ENCODE measurements at places on chromosomes 11 and 22. TPM values are rescaled to one million over a fixed set of nuclear protein-coding genes. Genes with fewer than 3 reads are reported as not detected.

DNA sequence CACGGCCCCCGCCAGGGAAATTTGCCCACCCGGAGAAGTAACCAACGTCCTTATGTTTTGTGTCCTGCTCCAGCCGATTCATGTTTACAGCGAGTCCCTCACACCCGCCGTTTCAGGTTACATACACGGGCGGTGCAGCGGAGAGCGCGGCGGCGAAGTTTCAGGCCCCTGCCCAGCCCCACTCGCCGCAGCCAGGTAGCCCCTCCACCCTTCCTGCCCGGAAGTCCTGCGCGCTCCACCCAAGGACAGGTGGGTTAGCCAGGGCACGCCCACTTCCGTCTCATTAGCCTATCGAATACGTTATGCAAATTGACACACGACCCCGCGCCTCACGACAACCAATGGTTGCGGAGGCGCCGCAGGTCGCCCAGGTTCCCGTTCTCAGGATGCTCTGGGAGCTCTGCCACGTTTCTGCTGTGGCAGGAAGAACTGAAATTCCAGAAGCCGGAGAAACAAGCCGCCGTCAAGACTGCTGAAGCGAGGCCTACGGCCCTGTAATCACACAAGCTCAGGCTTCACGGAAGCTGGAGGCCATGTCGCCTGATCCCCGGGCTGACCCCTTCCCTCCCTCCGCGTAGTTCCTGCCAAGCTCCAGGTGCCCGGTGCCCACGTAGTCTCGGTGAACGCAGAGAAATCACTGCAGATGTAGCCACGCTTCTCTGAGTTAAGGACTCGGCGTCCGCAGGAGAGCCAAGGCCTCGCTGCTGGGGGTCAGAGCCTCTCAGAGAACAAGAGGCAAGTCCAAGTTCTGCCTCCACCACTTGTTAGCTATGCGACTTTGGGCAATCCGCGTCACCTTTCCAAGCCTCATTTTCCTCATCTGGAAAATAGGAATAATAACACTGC is 22.4 kb upstream of the MYH9 start:
- no peak for DNase-seq

- no peak for DNase-seq
These were observed 164.5 kb downstream of the JRKL start for GRCh38 chr11:96554236-96554820.

DNA sequence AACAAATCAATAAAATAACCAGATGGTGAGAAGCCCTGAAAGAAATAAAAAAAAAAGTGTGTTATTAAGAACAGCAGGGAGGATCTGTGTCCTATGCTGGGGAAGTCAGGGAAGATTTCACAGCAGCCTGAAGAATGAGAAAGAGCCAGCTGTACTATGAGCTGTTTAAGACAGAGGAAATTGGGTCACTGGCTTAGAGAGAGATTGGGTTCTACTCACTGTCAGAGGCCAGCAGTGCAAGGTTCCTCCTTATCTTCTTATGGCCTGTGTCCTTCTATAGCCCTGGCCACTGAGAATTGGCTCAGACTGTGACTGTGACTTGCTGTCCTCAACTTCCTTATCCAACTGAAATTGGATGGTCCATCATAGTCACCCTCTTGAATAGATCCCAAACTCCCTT is 54.8 kb upstream of the FDX1 start:
- DNase-seq: no peak

DNA sequence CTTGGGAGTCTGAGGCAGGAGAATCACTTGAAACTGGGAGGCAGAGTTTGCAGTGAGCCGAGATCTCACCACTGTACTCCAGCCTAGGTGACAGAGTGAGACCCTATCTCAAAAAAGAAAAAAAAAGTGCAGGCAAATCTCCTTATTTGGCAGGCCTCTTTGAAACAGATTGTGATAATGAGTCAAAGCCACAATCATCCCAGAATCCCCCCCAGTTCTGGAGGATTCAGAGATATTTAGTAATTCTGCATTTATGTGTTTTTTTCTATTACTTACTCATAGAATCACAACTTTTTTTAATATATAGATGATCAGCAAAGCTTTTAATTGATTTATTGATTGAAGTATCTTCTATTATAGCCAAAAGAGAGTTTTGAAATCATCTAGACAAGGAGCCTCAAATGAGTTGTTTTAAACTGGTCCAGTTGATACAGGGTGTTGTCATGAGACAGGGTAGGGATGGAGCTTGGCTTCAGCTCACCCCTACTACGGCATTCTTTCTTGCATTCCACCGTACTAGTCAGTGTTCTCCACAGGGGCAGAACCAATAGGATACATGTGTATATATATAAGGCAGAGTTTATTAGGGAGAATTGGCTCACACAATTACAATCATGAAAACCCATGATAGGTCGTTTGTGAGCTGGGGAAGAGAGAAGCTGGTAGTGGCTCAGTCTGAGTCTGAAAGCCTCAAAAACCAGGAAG is 39.3 kb upstream of the SORL1 start:
- DNase-seq: no peak

DNA sequence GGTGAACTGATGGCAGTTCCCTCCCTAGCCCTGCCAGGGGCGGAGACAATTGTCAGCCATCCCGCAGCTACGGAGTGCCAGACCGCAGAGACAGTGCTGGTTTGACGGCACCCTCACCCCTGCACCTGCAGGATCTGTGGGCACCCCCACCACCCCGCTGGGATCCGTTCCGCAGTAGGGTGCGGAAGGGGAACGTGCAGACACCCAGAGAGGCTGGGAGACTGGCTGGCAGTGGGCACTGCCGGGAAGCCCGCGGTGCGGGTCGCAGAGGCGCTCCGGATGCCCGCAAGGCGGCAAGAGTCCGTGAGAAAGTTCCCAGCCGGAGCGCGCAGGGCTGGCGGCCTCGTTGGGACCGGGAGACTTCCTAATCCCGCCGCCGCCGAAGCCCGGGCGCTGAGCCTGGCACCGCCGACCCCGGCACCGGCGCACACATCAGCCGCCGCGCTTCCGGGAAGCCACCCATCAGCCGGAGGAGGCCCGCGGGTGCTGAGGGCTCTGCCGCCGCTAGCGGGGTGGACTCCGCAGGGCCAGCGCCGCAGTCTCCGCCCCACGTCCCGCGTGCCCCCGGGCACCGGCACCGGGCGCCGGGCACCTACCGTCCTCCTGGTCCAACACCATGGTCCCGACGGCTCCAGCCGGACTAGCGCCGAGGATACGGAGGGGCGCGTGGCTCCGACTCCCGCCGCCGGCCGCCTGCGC is 4.3 kb upstream of the LMO1 start:
- DNase-seq: peak; percentile 46

DNA sequence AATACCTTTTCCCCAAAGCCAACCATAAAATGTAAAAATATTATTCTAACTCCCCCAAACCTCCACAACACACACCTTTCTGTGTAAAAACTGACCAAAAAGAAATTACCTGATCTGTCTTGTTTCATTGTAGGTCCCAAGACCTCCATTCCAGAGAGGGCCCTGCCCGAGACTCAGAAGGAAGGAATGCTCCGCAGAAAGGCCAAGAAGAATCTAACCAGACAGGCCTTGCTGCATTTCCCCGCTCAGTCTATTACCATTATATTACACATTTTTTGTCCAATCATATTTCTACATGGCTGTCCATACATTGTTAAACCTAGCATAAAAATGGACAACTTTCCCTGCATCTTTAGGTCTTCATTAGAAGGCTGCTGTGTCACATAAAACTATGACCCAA is 237.5 kb upstream of the UBASH3B start:
- no peak for DNase-seq

- DNase-seq: no peak
These were observed 7.3 kb downstream of the PARVB start for GRCh38 chr22:44031158-44031952.

- no peak for DNase-seq
These were observed 82.5 kb downstream of the LARGE1 start for GRCh38 chr22:33837826-33838225.

GRCh38 chr22:19122752-19123492 is 710 bp upstream of the DGCR2 start:
- no peak for DNase-seq

GRCh38 chr11:92311616-92312449 is 87.2 kb downstream of the FAT3 start:
- no peak for DNase-seq

- no peak for DNase-seq
These were observed 44.1 kb upstream of the FIBIN start for GRCh38 chr11:26949846-26950245.

GRCh38 chr11:8168485-8169257 is at the start of gene RIC3:
RIC3 (minus strand) TSS chr11:8169025; CDS start chr11:8168989, 36 bp downstream.
- DNase-seq: peak; percentile 58

GRCh38 chr11:64654958-64655541 is 64.0 kb downstream of the SLC22A12 start:
- DNase-seq: no peak

GRCh38 chr11:130526846-130527245 is 78.4 kb downstream of the ADAMTS15 start:
- DNase-seq: no peak

DNA sequence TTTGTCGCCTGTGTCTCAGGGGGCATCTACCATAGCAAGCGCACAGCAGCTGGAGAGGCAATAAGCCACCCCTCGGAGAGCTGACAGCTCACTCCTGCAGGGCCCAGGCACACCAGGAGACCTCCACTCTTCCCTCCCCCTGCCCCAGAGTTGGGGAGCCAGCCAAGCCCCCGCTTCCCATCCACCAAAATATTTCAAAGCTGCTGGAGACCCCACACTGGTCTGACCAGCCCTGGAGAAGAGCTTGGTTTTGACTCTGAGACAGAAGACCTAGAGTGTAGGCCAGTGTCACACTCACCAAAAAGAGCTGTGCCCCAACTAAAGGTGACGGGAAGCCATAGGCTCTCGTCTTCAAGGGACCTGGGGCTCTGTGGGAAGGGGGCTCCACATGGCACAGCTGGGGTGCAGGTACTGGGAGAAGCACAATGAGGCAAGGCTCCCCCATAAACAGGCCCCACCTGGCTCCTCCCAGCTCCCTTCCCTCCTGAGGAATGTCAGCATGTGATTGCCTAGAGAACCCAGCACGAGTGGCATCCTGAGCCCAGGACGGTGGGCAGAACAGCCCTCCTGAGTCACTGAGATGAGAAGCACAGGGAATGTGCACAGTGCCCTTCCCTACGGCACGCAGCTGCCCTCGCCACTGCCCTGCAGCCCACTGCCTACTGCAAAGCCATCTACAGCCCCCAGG is 5.8 kb upstream of the GNAZ start:
- DNase-seq: no peak

DNA sequence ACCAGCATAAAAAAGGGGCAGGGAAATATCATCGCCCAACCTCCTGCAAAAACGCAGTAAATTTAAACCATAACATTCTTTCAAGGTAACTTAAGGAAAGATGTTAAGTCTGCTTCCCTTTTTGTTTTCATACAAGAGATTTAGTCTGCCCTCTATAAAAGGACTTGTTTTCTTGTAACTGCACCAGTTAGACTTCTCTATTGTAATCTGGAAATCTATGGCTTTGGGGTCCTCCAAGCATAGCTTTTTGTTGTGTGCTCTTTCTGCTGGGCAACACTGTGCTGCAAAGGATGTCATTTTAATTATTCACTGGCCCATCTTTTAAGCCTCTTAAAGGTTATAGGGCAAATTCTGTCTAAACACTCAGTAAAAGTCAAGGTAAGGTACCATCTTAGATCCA is 136.0 kb downstream of the MAML2 start:
- no peak for DNase-seq

GRCh38 chr11:64448599-64449380 is 89.8 kb downstream of the RPS6KA4 start:
- peak; percentile 87 for DNase-seq

DNA sequence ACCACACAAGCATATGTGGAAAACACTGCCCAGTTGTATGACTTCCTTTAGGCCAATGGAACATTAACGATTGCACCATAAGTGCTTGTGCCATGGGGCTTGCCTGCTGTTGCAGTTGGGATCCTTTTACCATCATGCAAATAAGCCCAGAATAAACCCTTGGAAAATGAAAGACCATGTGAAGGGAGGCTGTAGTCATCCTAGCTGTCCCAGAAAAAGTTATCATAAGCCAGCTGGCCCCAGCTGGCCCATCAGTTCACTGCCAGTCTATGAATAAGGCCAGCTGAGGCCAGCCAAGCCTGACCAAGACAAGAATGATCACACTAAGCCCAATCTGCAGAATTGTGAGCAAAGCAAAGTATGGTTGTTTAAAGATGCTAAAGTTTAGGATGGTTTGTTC is 253.9 kb upstream of the ARHGAP20 start:
- no peak for DNase-seq

GRCh38 chr22:39731881-39732555 is 161.5 kb downstream of the CACNA1I start:
- no peak for DNase-seq

DNA sequence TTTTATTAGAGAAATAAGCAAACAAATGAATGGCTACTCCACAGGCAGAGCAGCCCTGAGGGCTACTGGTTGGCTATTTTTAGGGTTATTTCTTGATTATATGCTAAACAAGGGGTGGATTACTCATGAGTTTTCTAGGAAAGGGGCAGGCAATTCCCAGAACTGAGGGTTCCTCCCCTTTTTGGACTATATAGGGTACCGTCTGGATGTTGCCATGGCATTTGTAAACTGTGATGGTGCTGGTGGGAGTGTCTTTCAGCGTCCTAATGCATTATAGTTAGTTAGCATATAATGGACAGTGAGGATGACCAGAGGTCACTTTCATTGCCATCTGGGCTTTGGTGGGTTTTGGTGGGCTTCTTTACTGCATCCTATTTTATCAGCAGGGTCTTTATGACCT is 19.2 kb downstream of the SLC22A6 start:
- no peak for DNase-seq

Gene KRTAP5-9
- not detected for total RNA-seq

Gene TSKU
- total RNA-seq: 26.3 TPM

Gene CLP1
- 27.7 TPM for total RNA-seq

Gene OR52B4
- total RNA-seq: not detected

Gene TRABD
- total RNA-seq: 21.8 TPM

Gene PLEKHB1
- total RNA-seq: not detected

Gene SGSM1
- total RNA-seq: not detected

Gene TSSK2
- total RNA-seq: not detected

Gene DKK3
- 46.5 TPM for total RNA-seq

Gene LRRC55
- under 0.01 TPM for total RNA-seq

Gene HTR3A
- not detected for total RNA-seq

Gene ZNRF3
- total RNA-seq: 2.8 TPM

Gene PLAAT3
- 30.3 TPM for total RNA-seq

Gene PATL1
- total RNA-seq: 12.7 TPM

Gene JAML
- total RNA-seq: not detected

Data from Daoy (cell line).